ENCODE measurements at places on chromosomes 3 and 15. TPM values are rescaled to one million over a fixed set of nuclear protein-coding genes. Genes with fewer than 3 reads are reported as not detected.

DNA sequence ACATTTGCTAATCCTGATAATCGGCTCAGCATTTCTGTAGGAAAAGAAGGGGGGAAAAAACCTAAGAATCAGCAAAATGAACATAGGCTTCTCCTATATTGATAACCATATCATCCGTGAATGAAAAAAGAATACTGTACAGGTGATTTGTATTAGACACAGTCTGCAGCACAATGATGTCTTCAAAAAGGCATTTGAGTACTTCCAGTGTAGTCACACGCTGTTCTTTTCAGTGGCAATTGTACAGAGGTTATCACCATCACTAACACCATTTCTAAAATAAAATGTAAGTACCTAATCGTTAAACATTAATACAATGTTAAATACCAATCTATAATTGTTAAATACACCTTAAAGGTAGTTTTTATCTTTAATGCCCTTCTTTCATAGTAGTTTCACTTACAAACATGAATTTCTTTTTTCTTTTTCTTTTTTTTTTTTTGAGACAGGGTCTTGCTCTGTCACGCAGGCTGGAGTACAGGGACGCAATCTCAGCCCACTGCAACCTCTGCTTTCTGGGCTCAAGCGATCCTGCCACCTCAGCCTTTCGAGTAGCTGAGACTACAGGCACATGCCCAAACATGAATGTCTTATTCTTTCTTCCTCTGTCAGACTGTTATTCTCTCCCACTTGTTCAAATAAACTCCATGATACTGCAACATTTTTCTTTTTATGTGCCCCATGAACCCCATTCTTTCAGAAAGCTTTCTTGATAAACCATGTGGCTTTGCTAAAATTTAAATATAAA lies 18.4 kb downstream of the GOLGB1 start:
- DNase-seq: no peak

- no peak for DNase-seq
These were observed 40.5 kb upstream of the CCK start for GRCh38 chr3:42306499-42306898.

DNA sequence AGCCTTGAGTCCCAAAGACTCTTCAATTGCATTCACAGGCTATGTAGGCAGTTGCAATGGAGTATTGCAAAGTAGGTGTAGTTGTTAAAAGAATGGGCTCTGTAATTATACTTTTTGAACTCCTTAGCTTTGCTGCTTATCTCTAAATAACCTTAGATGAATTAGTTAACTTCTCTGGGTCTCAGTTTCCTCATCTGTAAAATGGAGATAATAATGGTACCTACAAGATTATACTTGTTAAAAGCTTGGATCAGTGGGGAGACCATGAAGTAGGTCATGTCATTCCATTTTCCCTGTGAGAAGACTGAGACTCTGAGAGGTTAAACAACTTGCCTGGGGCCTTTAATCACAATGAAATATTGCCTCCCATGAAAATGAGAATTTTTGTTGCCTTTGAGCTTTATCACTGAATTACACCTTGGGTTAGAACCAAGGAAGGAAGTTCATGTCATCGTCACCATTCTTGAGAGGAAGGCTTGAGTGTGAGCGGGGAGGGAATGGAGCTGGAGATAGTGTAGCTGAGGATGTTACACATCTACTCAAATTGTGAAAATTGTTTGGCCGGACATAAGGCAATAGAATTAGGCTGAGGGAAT lies 38.1 kb downstream of the CTDSPL start:
- DNase-seq: no peak

DNA sequence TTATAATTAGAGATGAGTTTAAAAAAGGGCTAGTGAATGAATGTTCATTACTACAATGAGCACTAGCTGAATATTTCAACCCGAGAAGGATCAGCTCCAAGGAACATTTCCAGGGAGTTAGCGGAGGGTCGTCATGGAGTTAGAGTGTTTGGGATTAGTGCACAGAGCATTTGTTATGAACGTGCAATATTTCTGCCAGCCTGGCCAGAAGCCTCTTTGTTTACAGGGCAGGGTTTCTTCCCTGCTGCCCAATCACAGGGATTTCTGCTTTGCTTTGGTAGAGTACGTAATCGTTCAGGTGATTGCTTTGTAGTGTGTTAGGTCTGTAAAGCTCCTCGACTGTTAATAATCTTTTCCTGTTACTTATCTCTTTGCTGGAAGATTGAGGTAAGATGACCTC lies 5.9 kb downstream of the CGNL1 start:
- DNase-seq: no peak

DNA sequence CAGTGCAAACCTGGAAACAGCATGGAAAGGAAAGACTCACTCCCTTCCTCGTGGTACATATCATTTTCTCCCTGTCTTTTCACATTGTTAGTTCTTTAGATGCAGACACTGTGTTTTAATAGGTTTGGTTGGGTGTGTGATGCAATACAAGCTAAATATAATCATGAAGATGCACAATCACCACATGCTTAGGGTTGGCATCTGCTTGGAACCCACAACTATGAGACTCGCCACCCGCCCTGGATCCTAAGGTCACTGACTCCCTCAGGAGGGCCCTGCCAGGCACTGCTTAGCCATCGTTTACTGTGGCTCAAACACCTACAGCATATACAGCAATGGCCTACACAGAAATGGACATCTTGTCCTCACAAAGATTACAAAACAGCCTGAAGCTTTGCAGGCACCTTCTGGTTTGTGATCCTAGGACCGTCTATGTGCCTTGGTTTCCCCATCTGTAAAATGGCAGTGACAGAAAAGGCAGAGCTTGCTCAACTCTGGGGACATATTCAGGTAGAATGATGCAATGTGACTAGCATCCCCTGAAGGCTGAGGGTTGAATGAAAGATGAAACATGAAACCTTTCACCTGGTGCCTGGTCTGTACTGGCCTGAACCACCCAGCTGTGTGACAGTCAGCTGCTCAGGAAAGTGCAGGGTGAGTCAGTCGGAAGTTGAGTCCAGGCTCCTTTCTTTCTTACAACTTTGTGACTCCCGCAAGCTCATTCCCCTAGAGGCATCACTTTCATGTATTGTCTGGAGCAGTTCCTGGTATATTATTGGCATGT lies 123.6 kb upstream of the PFN2 start:
- no peak for DNase-seq

DNA sequence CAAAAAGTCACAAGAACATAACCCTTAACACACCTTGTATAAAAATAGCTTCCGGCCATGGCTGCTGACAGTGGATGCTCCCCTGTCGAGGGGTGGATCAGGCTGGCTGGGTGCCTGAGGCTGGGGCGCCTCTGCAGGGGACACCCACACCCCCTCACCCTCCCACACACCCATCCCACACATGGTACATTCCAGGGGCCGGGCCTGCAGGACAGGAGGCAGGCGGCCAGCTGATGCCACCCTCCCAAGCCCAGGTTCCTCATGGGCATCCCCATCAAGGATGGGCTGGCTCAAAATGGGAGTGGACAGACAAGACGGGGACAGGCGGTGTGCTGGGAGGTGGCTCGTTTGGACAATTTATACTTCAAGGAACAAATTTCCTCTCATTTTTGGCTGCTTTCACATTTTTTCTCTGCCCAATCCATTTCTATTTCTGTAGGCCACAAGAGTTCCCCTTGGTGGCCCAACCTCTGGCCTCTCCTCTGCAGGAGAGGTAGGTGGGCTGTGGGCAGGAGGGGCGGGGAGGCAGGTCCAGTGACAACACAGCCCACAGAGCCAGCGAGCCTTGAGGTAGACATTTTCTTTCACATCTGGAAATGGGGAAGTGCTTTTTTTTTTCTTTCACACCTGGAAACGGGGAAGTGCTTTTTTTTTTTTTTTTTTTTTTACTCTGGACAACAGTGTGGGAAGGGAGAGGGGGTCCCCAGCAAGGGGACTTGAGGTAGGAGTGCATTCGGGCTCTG lies 23.3 kb downstream of the RNU5B-1 start:
- no peak for DNase-seq

- DNase-seq: no peak
These were observed 26.2 kb upstream of the FHIT start for GRCh38 chr3:61277411-61277810.

The ERICH6 gene
- polyA plus RNA-seq: not detected

The HRG gene
- polyA plus RNA-seq: not detected
